Activated T-helper 17 cell treated with anti-CD3 and anti-CD28 coated beads, Interleukin-2, amount 50 U/mL, for 72 hours (primary cell): ENCODE measurements at places on chromosomes 16 and 17. TPM values are rescaled to one million over a fixed set of nuclear protein-coding genes. Genes with fewer than 3 reads are reported as not detected.

CHST5 gene
- not detected for total RNA-seq

GNAO1 gene
- total RNA-seq = 0.41 TPM

CIBAR2 gene
- not detected for total RNA-seq

KRTAP4-5 gene
- not detected for total RNA-seq

KRTAP16-1 gene
- total RNA-seq = 0.15 TPM

SYT17 gene
- total RNA-seq = not detected

METTL23 gene
- total RNA-seq = 35.7 TPM

CPHXL2 gene
- not detected for total RNA-seq

DGKE gene
- total RNA-seq = 44.1 TPM

- ATAC-seq = no peak
These were observed 138.5 kb downstream of the SSH2 start for GRCh38 chr17:29791336-29792080.

DNA sequence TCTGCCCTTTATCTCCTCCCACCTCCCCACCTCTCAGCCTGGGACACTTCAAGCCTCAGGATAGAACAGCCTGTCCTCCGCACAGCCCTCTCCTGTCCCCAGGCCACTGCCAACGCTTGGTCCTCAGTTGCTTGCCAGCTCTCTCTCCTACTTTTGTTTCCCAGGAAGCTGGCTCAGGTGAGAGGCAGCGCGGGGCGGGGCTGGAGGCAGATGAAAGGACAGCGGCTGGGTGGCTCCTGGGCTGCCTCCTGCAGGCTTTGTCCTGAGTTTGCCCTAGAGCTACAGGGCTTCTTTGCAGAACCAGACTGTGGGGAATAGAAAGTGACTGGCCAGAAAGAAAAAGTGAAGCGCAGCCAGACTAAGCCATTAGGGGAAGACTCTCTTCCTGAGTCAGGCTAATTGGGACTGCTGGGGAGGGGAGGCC lies 48.2 kb upstream of the CDC42EP4 start:
- ATAC-seq = no peak

DNA sequence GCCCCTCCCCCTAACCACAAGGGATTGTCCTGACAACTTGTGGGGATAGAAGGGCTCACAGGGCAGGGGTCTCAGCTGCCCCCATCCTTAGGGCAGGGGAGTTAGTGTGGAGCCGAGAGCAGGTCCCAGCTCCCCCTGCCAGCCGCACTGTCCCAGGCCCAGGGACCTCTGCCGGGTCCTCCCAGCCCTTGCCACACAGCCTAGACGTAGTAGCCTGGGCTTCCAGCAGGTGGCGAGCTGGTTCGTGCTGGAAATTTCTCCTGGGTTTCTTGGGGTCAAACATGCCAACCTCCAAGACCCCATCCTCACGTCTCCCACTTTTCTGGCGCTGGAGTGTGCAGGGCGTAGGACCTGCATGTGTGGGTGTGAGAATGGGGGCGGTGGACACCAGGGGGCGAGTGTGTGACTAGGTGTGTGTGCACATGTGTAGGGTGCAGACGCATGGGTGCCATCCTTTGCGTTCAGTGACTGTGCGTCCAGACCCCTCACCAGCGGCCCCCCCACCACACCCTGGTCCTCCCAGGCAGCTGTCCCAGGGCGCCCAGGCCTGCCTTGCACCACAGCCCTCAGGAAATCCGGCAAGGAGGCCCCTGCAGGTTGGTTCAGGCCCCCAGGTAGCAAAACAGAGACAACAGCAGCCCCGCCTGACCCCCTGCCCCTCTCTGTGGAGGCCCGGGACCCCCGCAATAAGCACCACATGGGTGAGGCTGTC lies 29.5 kb downstream of the SBK1 start:
- ATAC-seq = peak; percentile 59

- no peak for ATAC-seq
These were observed 30.4 kb downstream of the PPM1D start for GRCh38 chr17:60630352-60630751.

GRCh38 chr17:74212209-74212912 lies 1.0 kb upstream of the TTYH2 start:
- peak; percentile 2 for ATAC-seq

DNA sequence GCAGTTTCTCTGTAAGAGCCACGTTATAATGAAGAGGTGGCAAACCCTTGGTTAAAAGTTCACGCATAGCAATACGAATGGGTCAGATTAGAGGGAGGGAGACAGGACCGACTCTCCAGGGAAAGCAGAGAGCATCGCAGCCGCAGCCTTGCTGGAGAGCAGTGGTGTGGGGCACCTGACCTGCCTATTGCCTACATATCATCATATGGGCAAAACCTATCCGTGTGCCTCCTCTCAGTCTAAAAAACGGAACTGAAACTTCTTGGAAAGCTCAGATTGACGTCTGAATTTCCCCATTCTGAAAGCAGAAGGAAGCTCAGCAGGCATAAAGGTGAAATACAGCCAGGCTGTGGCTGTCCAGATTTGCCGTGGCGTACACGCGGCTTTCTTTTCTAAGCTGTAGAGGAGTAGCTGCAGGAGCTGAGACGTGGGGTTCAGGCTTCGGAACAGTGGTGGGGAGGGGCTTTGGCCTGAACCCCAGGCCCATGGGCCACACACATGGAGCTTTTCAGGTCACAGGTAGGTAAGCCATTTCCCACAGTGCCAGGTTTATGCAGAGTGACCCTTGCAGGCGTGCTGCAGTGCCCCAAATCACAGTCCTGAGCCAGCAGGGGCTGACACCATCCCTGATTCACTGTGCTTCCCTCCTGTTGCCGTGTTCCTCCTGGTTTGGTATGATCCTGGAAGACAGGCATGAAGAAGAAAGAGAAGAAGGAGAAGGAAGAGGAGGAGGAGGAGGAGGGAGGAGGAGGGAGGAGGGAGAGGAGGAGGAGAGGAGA lies 41.6 kb upstream of the TNRC6C start:
- no peak for ATAC-seq

DNA sequence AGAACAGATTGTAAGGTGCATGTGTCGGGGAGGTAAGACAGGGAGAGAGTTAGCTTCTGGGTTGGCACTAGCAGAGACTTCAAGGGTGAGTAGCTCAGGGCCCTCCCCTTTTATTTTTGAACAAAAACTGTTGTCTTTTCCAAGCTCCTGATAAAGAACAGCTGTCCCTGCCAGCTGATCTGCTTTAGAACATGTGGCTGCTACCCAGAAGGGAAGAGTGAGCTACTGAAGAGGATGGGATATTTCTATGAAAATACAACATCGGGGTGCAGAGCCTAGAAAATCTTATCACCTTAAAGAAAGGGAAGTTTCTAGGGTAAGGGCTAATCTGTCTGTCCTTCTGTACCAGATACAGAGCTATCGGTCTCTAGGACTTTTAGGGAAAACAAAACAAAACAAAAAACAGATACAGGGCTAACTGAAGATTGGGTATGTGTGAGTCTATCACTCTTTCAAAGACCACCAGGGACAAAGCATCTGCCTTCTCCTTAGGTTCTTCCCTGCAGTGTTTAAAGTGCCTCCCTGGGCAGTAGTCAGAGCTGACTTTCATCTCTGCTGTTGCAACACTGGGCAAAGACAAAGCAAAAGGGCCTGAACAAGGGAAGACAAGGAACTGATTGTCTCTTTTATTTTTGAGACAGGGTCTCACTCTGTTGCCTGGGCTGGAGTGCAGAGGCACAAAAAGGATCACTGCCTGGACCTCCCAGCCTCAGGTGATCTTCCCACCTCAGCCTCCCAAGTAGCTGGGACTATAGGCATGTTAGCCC lies 5.0 kb upstream of the DHRS13 start:
- no peak for ATAC-seq

- no peak for ATAC-seq
These were observed 638 bp upstream of the TMEM88 start for GRCh38 chr17:7854078-7854777.

DNA sequence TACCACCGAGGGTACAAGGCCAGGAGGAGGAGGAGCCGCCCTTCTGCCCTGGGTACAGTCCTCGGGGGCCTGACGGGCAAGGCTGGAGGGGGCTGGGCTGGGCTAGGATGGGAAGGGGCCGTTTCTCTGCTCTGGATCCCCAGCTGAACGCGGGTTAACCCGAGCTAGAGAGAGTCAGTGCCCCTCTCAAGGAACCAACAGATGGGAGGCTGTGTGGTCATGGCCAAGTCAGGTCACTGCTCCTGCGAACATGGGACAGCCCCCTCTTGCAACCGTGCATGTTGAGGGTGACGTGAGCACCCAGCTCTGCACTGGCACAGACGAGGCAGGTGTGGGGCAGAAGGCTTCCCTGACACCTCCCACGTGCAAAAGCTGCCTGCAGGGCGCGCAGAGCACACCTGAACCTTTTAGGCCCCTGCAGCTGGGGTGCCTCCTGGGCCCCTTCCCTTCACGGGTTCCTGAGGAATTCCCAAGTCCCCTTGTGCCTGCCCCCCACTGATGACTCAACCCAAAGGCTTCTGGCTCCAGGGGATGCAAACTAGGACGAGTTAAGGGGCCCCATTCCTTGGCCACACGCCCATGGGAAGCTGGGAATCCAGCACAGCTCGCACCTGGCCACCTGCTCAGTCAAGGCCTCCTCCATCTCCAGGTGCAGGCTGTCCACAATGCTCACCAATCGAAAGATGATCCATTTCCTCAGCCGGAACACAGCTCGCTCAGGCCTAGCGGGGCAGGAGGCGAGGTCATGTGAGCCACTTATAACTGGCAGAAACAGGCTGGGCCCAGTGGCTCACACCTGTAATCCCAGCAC lies 6.3 kb downstream of the MYBBP1A start:
- no peak for ATAC-seq

GRCh38 chr17:18256351-18256750 lies 2.2 kb downstream of the FLII start:
- ATAC-seq = no peak

GRCh38 chr17:46979147-46979863 lies at the start of gene RPRML:
RPRML (minus strand) TSS chr17:46979253; CDS start chr17:46979007, 246 bp downstream.
- peak; percentile 50 for ATAC-seq

GRCh38 chr17:79833110-79833450 lies 6.2 kb downstream of the CBX4 start:
- no peak for ATAC-seq

- ATAC-seq = peak; percentile 11
These were observed 540 bp downstream of the PPP4C start for GRCh38 chr16:30076276-30076791.

DNA sequence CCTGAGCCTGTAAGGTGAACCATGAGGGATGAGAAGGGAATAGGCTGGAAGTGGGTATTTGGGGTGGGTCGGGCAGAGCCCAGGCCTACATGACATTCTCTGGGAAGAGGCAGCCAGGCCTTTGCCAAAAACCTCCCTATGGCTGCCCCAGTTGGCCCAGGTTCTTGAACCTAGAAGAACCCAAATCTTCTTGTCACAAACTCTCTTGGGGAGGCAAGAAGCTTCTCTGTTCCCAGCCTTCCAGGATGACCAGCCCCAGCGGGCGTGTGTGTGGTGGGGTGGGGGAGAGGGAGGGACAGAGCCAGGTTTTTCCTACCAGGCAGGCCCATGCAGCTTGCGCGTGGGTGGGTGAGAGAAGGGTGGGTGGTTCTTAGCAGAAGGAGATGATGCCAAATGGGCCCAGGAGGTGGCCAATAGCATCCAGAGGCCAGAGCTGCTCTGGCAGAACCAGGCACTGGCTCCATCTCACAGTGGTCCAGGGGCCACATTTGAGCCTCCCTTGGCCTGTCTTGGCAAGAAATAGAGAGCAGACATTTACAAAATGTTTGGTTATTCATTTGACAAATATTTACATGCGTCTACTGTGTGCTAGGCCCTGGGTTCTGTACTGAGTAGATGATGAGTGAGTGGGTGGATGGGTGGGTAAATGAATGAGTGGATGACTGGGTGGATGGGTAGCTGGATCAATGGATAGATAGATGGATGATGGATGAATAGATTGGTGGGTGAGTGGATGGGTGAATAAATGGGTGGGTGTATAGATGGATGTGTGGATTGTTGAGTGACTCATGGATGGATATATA lies 44.3 kb upstream of the PLCG2 start:
- no peak for ATAC-seq

DNA sequence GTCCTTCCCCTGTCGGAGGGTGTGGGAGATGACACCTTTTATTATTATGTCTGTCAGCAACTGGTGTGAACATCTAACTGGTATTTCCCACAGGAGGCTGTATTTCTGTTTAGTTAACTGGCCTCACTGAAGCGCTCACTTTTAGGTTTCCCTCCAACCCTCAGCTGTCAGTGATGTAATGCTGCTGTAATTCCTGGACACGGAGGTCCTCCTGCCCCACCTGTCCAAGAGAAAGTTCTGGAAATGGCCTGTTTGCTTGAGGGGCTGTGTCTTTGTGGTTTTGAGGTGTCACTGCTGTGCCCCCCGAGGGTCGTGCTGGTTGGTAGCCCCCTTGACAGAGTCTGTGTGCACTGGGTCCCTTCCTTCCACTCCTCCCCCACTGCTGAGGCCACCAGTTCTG lies 11.5 kb downstream of the KCNJ12 start:
- ATAC-seq = no peak

DNA sequence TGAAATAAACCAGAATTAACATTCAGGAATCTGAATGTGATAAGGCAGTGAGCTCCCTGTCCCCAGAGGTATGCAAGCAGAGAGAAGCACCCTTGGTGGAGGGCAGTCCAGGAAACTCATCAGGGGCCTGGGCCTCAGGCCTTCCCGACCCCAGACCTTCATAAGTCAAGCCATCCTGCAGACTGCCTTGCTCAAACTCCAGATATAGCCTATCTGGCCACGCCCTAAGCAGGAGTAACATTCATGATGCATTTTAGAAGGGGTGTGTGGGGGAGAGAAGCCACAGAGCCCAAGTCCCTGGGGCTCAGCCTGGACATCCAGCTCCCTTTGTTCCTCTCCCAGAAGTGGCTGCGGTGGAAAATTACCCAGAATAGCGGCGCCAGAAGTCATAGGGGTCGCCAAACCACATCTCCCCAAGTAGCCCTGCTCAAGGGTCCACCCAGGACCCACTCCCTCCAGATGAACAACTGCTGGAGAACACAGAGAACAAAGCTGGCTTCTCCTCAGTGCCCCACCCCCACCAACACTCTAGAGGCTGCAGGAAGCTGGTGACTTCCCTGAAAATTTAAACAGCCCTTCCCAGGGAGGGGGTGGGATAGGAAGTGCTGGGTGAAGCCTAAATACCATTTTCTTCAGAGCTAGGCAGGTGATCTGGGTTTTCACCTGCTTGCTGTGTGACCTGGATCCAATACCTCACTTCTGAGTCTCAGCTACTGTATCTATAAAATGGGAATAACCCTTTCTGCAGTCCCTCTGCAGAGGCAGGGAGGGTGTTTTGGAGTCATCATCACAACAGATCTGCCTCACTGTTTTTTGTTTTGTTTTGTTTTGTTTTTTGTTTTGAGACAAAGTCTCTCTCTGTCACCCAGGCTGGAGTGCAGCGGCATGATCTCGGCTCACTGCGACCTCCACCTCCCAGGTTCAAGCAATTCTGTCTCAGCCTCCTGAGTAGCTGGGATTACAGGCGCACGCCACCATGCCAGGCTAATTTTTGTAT lies 1.5 kb upstream of the SREBF1 start:
- no peak for ATAC-seq

DNA sequence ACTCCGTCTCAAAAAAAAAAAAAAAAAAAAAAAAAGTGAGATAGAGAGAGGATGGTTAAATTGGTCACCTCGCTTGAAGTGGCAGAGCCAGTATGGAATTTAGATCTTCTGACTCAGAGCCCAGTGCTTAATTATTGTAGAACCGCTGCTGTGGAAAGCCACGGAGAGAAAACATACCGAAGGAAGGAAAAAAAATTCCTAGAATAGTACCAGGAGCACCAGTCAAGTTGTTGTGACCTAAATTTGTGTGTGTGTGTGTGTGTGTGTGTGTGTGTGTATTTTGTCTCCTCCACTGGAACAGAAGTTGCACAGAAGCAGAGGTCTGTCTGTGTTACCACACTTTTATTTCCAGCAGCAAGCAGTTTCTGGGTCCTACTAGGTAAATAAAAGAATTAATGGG lies 10.6 kb upstream of the NUP85 start:
- no peak for ATAC-seq
